T-helper 1 cell (primary cell): ENCODE measurements at places on chromosomes 6 and 20.

DNA sequence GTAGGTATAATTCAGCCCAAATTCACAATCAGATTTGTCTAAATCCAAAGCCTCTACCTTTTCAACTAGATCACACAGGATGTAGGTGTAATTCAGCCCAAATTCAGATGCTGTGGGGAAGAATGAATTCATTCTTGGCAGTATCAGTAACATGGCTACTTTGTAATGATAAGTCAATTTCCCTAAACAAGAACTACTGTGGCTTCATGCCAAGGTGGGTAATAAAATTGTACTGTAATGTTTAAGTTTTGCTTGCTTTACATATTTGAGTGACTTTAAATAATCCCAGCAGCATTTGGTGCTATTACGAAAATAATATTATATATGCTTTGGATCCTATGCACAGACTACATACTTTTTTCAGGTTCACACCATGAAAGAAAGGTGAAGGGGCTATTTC is 239.1 kb downstream of the HDGFL1 start:
- no peak for DNase-seq

- DNase-seq = no peak
Measured at GRCh38 chr6:123211777-123212545, 215.9 kb downstream of the CLVS2 start.

GRCh38 chr20:34222208-34222607 is 19.0 kb upstream of the ASIP start:
- DNase-seq = no peak

- DNase-seq = peak; percentile 54
Measured at GRCh38 chr6:43391440-43392031, 22.1 kb upstream of the ZNF318 start.

DNA sequence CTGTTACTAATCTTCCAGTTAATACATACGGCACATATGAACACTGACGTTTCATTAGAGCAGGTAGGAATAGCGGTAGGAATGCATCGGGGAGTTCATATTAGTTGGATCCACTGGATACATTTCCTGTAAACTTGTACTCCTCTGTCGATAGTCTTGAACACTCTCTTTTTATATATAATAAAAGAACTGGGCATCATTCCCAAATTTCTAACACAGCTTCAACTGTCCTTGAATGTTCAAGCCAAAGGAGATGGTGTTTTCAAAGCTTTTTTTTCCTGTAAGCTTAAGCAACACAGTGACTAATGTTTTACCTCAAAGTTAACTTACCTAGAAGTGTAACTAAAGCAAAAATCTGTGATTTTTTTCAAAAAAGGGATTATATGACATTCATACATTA is 195.3 kb downstream of the UTRN start:
- no peak for DNase-seq

- no peak for DNase-seq
Measured at GRCh38 chr20:20425823-20426654, 58.1 kb downstream of the INSM1 start.

DNA sequence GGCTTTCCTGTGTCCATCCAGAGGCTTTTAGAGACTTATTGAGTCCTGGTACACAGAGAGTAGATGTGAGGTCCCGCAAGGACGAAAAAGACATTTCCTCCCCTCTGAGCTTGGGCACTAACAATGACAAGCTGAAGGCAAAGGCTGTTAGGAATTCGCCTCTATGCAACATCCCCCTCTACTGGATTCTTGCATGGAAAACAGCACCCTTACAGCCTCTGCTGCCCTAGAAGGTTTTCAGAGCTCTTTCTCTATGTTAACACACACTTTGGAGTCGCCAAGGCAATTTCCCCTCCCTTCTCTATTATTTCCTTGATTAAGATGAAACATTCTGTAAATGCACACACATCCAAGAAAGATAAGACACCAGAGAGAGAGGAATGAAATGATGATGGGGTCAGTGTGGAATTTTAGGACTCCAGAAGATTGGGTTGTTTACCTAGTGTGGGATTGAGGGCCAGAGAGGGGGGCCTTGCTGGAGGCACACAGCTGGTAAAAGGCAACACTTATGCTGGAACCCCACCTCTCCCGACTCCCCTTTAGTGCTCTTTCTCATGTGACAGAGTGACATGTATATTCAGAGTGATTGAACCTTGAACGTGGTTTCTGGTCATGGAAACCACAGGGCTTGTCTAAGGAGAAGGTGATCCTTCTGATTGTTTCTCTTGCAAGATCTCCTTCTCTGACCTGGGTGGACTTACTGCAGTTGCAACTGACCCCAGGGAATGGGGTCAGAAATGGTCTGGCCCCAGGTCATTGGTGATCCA is 300.7 kb downstream of the CLIC5 start:
- peak; percentile 13 for DNase-seq

GRCh38 chr6:26064619-26065257 is 22.5 kb upstream of the HFE start:
- DNase-seq = no peak

GRCh38 chr20:45174434-45175364 is at the start of gene PI3:
Gene PI3 (plus strand): TSS chr20:45174902. CDS start chr20:45174923, 21 bp downstream.
- no peak for DNase-seq

DNA sequence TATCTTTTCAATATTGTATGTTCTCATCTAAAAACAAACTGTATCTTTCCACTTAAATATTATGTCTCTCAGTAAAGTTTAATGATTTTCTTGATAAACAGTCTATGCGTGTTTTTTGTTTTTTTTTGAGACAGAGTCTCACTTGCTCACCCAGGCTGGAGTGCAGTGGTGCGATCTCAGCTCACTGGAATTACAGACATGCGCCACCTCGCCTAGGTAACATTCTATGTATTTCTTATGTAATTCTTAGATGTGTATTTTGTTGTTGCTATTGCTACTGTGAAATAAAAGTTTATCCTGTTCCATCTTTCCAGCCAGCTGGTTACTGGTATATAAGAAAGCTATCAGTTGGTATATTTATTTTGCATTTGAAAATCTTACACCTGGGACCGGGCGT is 29.4 kb downstream of the ABHD12 start:
- no peak for DNase-seq

- no peak for DNase-seq
Measured at GRCh38 chr20:25218109-25218486, 22.6 kb downstream of the ENTPD6 start.
